SK-N-MC (cell line): ENCODE measurements at places on chromosomes 2 and 18.

- DNase-seq, result no peak
Measured at GRCh38 chr2:184297085-184297484, 301.2 kb upstream of the ZNF804A start.

GRCh38 chr18:3583873-3584247 lies 133.9 kb downstream of the TGIF1 start:
- DNase-seq, result no peak

GRCh38 chr2:20401489-20401835 lies 45.4 kb upstream of the RHOB start:
- no peak for DNase-seq

- no peak for DNase-seq
Measured at GRCh38 chr2:30865892-30866681, 58.8 kb upstream of the CAPN13 start.

DNA sequence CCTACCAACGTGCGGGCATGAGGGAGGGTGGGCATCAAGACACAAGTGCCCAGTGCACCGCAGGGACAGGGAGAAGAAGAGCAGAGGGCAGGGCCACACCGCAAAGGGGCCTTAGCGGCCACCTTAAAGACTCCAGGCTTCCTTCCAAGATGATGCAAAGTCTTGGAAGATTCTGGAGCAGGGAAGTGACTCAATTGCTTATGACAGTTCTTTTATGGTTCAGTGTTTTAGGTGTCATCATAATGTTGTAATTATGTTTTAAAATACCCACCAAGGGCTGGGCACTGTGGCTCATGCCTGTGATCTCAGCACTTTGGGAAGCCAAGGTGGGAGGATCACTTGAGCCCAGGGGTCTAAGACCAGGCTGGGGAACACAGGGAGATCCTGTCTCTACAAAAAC lies 44.5 kb upstream of the SEMA4C start:
- DNase-seq, result no peak

DNA sequence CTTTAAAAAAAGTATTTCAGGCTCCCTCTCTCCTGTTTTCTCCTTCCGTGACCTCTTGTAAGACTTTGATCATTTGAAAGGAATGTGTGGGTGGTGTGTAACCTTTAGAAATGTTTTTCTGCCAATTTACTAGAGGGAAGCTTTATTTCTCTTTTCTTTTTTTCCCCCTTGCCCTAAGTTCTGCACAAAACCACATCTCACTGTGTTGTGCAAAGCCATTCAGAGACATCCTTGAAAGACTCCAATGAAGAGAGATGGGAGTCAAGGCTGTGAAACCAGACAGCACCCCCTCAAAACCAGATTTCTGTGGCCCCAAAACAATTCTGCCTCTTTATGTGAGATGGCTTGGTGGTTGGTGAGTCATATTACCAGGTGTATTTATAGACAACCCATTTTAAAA lies 184.6 kb upstream of the ERBB4 start:
- DNase-seq, result no peak

- DNase-seq, result no peak
Measured at GRCh38 chr2:60371219-60371618, 182.2 kb downstream of the BCL11A start.

DNA sequence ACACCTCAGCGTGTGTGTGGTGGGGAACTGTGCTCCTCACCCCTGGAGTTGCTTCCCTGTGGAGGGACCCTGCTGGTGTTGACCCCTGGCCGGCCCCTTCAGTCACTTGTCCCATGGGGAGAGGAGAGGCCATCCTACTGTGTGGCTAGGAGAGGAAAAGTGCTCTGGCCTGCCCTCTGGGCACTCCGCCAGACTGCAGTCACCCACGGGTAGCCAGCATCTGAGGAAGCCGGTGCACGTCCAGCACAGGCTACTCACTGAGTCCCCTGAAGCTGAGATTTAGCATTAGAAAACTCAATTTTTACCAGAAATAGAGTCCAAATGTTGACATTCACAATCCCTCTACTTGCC lies 211.5 kb upstream of the RAB6C start:
- DNase-seq, result no peak

- DNase-seq, result no peak
Measured at GRCh38 chr2:10525573-10526265, 77.6 kb upstream of the ODC1 start.

- DNase-seq, result no peak
Measured at GRCh38 chr18:8662560-8663255, 42.6 kb upstream of the MTCL1 start.

GRCh38 chr2:74880054-74880728 lies 46.3 kb downstream of the HK2 start:
- DNase-seq, result no peak

GRCh38 chr2:234977228-234977679 lies 25.4 kb downstream of the SH3BP4 start:
- no peak for DNase-seq

GRCh38 chr2:27756544-27757498 lies 14.7 kb upstream of the MRPL33 start:
- DNase-seq, result no peak

DNA sequence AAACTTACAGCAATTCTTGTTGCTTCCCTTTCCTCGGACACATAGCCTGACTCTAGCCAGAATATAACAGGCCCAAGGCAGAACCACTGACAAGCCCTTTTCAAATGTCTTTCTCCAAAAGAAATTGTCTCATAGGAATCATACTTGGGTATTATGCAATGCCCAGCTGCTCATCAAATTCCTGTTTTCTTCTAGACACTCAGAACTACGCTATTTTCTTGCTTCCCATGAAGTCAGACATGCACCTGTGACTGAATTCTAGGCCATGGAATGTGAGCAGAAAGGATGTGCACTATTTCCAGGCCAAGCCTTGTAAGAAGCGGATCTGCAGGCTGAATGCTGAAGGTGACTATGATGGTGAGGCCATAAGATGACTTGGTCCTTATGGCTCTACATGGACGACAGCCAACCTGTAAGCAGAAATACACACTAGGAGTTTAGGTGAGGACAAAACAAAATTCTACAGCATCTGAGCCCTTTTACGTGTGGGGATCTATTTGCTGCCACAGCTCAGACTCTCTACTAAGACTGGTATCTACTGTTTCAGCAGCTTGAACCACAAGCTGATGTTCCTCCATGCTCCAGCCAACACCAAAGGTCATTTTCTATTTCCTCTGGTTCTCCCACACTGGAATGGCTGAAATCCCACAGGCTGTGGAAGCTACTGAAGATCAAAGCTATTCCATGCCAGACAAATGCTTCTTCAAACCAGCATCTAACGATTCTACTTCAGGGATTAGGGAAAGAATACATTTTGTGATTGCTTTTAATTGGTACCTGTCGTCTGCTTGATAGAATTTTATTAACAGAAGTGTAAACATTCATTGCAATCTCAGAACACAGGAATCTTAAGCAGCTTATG lies 378.7 kb downstream of the RBM43 start:
- DNase-seq, result no peak

GRCh38 chr2:224498991-224499390 lies 86.2 kb downstream of the CUL3 start:
- DNase-seq, result no peak

GRCh38 chr18:3234457-3234856 lies 13.1 kb upstream of the MYL12A start:
- no peak for DNase-seq

- DNase-seq, result no peak
Measured at GRCh38 chr2:211468217-211468616, 911.8 kb downstream of the CPS1 start.

DNA sequence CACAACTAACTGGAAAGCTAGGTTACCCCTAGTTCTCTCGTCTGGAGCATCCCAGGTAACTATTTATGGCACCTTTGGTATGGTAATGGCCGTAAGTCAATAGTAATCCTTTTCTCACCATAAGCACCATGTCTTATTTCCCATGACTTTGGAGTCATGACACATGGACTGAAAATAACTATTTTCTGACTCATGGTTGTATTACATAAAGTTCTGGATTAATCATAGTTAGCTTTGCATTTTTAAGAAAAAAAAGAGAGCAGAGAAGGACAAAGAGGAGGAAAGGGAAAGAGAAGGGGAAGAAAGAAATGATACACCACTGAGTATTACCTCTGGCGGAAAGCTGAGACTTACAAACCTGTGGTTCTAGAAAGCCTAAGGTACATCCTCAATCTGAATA lies 99.3 kb downstream of the BIN1 start:
- DNase-seq, result no peak

- peak; percentile 42 for DNase-seq
Measured at GRCh38 chr2:217248312-217248935, 388.6 kb upstream of the TNP1 start.

GRCh38 chr2:66897181-66897580 lies 462.3 kb downstream of the MEIS1 start:
- no peak for DNase-seq

DNA sequence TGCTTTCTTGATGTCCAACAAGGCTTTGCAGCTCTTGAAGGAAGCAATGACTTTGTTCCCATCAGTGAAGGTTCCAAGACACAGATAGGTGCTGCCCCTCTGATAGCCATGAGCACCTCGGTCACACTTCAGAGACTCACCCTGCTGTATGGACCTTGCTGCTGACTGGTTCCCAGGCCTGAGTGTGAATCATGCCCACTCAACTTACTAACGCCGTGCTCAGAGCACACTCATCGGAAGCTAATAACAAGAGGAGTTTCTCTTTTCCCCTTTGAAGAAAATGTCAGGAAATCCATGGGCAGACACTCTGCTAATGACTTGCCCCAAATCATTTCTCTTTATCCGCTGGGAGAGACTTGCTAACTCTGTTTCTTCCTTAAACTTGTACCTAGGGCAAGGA lies 83.8 kb upstream of the ARL4C start:
- no peak for DNase-seq

DNA sequence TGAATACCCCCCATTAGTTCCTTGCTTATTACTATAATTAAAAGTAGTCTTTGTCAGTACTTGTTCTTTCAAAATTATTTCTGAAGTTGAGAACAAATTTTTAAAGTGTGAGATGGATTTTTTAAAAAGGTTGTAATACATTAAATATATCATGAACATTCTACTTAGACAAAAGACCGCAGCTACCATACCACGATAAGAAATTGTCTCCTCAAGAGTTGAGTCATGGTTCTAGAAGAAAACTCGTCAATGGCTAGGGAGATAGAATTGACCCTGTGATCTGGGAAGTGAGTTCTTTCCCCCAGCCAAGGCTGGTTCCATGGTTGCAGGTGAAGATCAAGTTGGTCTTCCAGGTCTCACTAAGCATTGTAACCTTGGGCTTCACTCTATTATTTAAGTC lies 67.8 kb upstream of the ACYP2 start:
- no peak for DNase-seq

DNA sequence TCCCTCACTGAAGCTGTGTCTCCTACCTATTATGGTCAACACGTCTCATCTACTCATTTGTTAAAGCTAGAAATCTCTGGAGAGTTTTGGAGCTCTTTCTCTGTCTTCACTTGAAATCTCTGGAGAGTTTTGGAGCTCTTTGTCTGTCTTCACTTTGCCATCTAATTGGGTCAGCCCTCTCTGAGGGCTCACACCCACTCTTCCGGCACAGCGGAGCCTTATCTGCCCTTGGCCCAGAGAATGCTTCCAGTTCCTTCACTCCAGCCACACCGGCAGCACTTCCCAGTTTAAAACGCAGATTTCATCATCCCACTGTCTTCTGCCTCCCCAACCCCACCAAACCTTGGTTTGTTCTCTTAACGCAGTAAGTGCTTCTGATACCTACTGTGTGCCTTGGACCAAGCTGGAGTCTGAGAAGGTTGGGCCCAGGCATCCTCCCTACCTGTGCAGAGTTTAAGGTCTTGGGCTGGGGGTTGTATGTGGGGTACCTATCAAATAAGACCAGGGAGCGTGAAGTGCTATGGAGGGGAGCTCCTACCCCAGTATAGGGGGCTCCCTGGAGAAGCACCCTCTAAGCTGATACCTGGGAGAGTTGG lies 5.0 kb downstream of the HPCAL1 start:
- no peak for DNase-seq

GRCh38 chr2:84115173-84115857 lies 343.8 kb downstream of the SUCLG1 start:
- DNase-seq, result no peak
